Activated T-cell treated with anti-CD3 and anti-CD28 coated beads, Interleukin-2, amount 50 U/mL, for 24 hours (primary cell): ENCODE measurements at places on chromosomes 6 and 20.
A peak's percentile ranks its signal among the peaks of the same experiment; 100 is the strongest.

- no peak for DNase-seq
These were observed 51.1 kb downstream of the RALGAPB start for GRCh38 chr20:38523697-38524096.

DNA sequence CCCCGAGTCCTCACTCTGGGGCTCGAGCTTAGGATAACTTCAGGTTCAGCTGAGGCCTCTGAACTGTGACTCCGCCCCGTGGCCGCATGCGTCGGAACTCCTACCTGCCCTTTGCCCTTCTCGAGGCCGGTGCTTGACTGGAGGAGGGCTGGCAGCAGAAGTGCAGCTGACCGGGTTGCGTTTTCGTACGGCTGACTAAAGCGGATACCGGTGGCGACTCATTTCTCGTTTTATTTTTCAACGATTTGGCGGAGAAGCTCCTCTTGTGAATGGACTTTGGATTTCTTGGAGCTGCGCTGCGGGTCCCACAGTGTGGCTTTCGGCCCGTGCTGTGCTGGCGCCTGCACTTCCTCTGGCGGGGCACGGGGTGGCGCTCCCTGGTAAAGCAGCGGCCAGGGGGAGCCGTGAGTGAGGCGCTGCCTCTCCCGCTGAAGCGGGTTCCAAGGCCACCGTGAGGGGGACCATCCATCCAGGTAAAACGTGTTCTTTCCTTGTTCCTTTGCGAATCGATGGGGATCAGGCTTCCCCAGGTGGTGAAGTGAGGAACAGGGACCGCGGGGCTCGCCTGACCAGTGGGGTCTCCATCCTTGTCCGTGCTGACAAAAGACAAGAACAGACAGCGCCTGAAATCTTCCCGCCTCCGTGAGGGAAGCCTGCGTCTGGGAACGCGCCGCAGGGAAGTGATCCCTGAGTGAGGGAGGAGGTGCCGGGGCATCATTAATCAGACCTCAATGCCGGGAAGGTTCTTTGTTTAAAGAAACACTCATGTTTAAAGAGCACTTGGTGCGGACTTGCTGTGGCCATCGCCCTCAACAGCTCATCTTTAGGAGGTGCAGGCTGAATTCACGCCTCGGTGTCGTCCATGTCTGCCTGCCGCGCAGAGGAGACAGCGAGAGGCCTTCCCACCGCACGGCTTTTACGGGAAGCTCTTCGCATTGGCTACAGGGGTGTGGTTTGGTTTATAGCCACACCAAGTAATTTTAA is 38.8 kb downstream of the ERMARD start:
- DNase-seq: peak; percentile 85

GRCh38 chr20:36202891-36203338 is 33.4 kb upstream of the AAR2 start:
- peak; percentile 87 for DNase-seq

DNA sequence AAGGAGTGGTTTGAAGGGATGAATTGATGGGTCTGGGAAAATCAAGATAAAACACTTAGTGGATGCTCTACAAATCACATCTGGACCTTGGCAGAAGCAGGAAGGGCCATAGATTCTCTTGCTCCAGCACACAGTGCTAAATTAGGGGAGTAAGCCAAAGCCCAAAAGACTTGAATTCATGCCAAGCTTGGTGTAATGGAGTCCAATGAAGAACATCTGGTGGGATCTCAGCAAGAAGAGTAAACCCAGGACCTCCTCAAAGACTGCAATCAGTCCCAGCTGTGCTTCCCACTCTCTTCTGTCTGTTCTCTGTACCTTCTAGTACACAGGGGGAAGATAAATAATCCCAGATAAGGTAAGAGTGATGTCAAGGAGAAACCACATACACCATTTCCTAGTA is 683.4 kb downstream of the RNF144B start:
- no peak for DNase-seq

DNA sequence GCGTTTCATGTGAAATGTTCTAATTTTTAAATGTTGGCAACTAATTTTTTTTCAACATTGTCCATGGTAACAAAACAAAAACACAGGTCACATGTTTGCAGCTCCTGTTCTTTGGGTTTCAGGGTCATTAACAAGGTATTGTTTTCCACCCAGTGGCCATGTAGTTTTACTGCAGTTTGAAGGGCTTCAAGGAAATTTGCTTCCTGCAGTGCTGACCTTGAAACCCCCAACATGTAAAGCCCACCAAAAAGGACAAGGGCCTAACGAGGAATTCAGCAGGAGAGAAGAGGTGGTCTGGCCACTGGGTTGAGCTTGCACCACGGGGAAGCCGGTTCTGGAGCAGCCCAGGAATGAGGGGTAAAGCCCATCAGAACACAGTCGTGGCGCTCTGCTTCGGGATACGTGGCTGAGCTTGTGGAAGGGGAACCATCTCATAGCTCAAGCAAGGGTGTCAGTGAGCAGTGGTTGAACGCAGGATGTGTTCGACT is 13.9 kb upstream of the KLHL31 start:
- DNase-seq: no peak

GRCh38 chr6:31927242-31927862 is at the start of gene C2:
C2 (plus strand) TSS chr6:31927717; CDS start chr6:31927753, 36 bp downstream.
- DNase-seq: no peak

DNA sequence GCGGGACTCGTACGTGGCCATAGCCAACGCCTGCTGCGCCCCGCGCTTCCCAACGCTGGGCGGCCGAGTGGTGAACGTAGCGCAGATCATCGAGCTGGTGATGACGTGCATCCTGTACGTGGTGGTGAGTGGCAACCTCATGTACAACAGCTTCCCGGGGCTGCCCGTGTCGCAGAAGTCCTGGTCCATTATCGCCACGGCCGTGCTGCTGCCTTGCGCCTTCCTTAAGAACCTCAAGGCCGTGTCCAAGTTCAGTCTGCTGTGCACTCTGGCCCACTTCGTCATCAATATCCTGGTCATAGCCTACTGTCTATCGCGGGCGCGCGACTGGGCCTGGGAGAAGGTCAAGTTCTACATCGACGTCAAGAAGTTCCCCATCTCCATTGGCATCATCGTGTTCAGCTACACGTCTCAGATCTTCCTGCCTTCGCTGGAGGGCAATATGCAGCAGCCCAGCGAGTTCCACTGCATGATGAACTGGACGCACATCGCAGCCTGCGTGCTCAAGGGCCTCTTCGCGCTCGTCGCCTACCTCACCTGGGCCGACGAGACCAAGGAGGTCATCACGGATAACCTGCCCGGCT is 3.4 kb downstream of the SLC32A1 start:
- DNase-seq: no peak

DNA sequence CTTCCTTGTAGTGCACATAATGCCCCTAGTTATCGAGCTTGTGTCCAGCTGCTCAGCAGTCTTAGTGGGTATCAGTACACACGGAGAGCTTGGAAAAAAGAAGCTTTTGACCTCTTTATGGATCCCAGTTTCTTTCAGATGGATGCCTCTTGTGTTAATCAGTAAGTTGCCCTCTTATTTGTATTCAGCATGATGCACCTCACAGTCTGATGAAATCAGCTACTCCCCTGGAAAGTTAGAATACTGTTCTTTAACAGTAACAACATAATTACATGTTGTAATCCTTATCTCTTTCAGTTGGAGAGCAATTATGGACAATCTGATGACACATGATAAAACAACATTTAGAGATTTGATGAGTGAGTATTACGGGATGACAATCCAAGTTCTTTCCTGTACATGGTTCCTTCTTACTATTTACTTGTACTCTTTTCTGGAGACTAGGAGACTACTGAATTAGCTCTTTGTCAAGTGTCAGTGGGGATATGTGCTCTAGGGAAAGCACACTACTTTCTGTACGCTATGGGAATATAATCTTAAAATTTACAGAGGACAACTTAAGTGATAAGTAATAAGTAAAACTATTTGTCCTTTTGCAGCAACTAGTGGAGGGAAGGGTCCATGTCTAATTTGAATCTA is 39.1 kb downstream of the PGM3 start:
- DNase-seq: no peak

- no peak for DNase-seq
These were observed 80.3 kb downstream of the BACH2 start for GRCh38 chr6:90216072-90216977.

- DNase-seq: peak; percentile 52
These were observed 14.8 kb upstream of the FAM83C start for GRCh38 chr20:35306931-35307517.

GRCh38 chr6:143727035-143727434 is 49.3 kb downstream of the PHACTR2 start:
- no peak for DNase-seq

DNA sequence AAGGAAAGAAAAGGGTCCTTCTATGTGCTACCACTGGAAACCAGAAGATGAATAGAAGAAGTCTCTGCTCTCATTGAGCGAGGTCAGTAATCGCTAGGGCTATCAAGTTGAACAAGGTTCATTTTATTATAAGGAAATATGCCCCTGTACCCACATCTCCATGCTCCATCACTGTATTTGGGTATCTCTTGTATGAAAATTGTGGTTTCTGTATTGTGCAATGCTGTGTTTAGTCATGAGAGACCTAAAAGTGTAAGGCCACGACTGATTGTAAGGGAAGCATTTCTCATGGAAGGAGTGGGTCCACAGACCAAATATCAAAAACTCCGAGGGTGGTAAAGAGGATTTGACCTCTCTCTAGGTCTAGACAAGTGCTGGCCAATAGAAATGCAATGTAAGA is 3.6 kb upstream of the HS3ST5 start:
- DNase-seq: no peak

DNA sequence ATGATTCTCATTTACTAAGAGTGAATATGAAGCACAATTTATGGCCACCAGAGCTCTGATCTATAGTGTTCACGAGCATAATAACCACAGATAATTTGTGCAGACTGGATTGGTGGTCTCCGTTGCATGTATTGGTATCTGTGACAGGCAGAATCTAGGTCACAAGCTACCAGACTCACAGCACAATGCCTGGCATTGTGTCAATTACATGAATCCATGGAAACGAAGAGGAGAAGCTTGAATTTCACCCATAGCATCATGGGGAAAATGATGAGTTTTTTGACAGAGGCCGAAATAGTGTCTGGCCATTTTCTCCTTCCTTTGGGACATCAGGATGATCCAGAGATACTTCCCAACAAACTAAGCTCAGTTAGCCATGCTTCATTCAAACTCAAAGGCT is 52.3 kb upstream of the TMEM170B start:
- no peak for DNase-seq

DNA sequence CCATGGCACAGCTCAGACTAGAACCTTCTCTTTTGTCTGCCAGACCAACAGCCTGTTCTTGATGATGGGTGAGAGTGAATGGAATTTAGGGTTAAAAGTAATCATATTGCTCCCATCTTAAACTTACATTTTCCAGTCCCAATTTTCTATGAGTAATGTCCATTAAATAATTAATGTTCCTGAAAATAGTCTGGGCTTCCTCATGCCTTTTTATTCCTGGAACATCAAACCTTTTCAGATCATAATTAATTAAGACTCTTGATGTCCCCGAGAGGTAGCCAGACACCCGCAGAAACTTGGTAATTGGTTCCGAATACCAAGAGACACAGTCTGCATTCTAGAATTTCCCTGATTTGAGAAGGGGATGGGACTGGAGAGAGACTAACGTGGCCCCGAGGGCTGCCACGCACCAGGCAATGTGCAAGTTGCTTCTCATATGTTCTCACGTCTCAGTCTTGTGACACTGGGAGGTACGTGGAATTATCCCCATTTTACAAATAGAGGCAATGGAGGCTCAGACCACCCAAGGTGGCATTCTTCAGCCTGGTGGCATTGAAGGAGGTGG is 78.6 kb upstream of the TOX2 start:
- DNase-seq: no peak

GRCh38 chr6:97293198-97293696 is 10.2 kb upstream of the MMS22L start:
- DNase-seq: no peak

- no peak for DNase-seq
These were observed 25.2 kb upstream of the SGK1 start for GRCh38 chr6:134343066-134343465.

- DNase-seq: no peak
These were observed 4.8 kb downstream of the PGK2 start for GRCh38 chr6:49782293-49782692.

DNA sequence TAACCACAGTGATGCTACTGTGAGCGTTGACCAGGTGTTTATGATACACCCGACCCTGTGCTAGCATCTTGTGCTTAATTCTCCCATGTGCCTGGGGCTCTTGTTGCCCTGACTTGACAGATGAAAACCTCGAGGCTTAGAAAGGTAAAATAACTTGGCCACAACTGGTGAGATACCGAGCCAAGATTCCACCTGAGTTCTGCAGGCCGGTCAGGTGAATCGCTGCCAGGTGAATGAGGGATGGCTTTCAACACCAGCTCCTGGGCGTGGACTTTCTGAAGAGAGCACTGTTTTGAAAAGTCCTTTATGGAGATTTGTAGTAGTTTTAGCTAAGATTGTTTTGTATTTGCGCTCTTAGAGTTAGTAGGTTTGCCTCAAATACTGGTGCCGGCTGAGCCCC is 12.2 kb upstream of the ZNF831 start:
- no peak for DNase-seq

- no peak for DNase-seq
These were observed 23.5 kb downstream of the BANF2 start for GRCh38 chr20:17723301-17723691.

- no peak for DNase-seq
These were observed at the start of gene ATP9A for GRCh38 chr20:51767867-51768758. ATP9A (minus strand) TSS chr20:51768390; CDS start chr20:51768369, 21 bp downstream.

GRCh38 chr6:5164092-5164491 is 79.0 kb downstream of the PPP1R3G start:
- DNase-seq: no peak

DNA sequence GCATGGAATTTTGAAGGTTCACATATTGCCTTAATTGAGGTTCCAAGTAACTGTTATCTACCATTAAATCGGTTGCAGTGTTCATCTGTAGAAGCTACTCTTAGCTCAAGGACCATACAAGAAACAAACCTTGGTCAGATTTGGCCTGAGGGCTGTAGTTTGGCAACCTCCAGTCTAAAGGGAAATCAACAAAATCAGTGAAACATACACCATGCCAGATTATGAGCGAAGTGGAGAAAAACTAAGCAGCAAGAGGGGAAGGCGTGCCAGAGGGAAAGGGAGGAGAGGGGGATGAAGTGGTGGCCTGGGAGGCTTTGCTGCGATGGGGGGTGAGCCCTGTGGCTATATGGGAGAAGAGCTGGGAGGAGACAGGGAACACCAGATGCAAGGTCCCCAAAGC is 8.8 kb upstream of the SNAI1 start:
- no peak for DNase-seq
